ENCODE measurements at places on chromosomes 12 and 14. TPM values are rescaled to one million over a fixed set of nuclear protein-coding genes. Genes with fewer than 3 reads are reported as not detected.

DNA sequence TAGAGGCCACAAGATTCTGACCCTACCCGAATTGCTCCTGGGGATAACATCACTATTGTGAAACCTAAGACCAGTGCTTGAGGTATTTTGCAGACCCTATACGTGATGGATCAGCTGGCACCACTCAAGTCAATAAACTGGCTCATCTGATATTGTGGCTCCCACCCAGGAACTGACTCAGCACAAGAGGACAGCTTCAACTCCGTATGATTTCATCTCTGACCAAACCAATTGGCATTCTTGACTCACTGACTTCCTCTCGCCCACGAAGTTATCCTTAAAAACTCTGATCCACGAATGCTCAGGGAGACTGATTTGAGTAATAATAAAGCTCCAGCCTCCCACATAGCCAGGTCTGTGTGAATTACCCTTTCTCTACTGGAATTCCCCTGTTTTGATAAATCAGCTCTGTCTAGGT is 1036.1 kb upstream of the TMEM132C start:
- peak; percentile 86 for DNase-seq

DNA sequence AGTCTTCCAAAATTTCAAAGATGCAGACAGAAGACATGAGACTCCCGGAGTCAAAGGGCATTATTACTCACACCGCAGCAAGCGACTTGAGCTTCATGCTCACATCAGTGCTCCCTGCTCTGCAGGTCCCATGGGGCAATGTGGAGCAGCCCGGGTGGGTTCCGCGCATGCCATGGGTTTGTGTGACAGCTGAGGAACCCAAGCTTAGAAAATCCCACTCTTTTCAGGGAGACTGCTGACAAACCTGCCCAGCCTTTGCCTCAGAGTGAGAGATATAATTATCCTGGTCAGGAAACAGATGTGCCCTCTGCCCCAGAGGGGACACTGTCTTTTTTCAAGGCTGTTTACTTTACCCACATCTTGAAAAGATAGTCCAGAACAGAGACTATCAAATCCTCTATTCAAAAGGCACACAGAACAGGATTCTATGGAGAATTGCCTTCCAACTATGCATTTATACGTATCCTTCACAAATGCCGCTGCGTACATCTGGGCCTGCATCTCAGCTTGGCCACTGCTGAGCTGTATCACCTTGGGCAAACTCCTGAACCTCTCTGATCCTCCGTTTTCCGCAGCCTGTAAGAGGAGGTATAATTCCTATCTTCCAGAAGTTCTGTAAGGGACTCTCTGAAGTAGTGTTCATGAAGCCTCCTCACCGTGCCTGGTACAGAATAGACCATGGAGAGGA is 16.0 kb downstream of the C14orf132 start:
- DNase-seq = peak; percentile 15

DNA sequence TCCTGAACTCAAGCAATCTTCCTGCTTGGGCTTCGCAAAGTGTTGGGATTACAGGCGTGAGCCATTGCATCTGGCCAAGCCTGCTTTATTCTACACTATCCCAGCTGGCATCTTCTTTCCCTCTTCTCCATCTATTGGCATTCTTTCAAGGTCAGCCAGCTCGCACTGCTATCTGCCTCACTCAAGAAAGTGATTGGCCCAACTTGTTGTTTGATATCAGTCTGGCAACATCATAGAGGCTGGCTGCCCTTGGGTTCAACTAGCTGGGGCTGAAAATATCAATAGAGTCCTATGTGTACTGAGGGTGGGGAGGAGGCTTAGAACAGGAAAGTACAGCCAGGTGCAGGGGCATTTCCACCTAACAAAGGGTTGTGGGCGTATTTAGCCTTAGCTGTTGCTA is 17.1 kb downstream of the GMFB start:
- no peak for DNase-seq

- DNase-seq = no peak
These were observed 13.1 kb upstream of the KLRC1 start for GRCh38 chr12:10466311-10466710.

GRCh38 chr12:4540638-4541037 is 1.9 kb downstream of the RAD51AP1 start:
- DNase-seq = no peak

GRCh38 chr12:26298785-26299621 is 103.6 kb downstream of the SSPN start:
- peak; percentile 87 for DNase-seq

- peak; percentile 24 for DNase-seq
These were observed 648 bp downstream of the CHD4 start for GRCh38 chr12:6606331-6607131.

DNA sequence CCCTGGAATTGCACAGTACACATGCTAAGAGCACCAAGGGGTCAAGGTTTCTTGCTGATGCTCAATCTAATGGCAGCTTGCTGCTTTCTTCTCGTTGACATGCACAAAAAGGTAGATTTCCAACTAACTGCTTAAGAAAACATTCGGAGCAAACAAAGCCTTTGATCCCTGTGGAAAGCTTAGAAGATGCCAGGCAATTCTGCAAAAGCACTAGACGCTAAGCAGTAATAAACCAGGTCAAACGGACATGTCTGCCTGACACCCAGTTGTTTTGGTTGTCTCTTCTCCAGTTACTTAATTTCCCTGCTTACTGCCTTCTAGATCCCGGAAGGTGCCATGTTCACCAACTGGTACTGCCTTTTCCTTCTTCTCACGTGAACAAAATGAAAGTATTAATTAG is 100.5 kb upstream of the TMCC3 start:
- no peak for DNase-seq

GRCh38 chr12:51381226-51382079 is 9.8 kb downstream of the GALNT6 start:
- peak; percentile 30 for DNase-seq

- peak; percentile 69 for DNase-seq
These were observed 3.9 kb upstream of the HSPA2 start for GRCh38 chr14:64536488-64537245.

DNA sequence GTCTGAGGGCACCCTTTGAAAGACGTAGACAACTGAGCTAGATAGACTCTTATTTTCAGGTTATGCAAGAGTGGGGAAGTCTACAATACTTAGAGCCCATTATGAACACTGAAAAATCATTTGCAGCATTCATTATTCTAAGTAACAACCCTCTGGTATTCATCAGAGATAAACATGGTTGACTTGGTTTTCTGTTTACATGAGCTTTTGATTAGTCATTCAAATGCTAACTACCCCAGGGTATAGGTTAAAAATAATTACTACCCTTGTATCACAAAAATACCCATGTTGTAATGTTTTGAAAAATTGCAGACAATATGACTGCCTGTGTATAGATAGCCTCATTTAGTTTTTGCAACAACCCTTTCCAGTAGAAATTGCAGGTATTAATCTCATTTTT is 78.5 kb downstream of the PPFIBP1 start:
- DNase-seq = no peak

GRCh38 chr14:101483829-101484228 is 77.5 kb upstream of the DIO3 start:
- DNase-seq = no peak

DNA sequence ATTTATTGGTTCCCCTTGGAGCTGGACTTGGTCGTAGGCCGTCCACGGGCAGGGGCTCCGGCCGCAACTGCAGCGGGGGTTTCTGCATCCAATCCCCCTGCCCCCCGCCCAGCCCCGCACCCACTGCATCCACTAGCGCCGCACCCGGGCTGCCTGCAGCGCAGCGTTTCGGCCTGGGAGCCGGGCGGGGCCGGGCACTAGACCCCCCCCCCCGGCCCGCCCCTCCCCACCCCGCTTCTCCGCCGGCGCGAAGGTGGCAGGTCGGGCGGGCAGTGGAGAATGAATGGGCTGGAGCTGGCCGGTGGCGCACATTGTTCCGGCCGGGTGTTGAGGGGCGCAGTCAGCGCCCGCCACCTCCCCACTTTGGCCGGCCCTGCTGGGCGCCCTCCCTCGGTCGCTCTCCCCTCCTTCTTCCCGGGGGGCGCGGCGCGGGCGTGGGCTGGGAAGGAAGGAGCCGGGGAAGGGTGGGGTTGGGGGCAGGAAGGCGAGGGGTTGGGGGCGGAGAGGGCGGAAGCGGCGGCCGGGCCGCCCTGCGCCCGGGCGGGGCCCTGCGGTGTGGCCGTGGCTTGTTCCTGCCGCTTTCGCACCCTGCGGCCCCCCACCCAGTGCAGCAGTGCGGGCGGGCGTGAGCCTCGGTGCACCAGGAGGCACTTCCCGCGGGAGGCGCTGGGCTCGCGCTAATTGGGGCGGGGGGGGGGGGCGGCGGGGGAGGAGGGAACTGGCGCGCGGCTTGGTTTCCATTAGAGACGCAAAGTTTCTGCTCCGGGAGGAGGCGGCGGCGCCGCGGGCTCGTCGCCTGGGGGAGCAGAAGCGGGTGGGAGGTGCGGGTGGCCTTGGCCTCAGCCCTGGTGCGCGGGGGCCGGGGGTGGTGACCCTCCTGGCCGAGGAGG is 841 bp downstream of the CALM1 start:
- DNase-seq = peak; percentile 58

DNA sequence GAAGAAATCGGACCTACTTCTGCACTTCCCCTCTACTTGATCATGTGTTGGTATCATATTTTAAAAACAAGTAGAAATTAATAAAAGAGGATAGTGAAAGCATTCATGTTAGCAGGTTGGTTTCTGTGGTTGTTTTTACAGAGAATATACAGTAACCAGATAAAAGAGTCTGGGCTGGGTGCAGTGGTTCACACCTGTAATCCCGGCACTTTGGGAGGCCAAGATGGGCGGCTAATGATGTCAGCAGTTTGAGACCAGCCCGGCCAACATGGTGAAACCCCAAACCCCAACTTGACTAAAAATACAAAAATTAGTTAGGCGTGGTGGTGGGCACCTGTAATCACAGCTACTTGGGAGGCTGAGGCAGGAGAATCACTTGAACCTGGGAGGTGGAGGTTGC is 55.9 kb downstream of the LRP6 start:
- no peak for DNase-seq

- DNase-seq = no peak
These were observed 4.1 kb upstream of the ACTN1 start for GRCh38 chr14:68983191-68983590.

GRCh38 chr12:116609319-116610114 is 50.3 kb downstream of the MAP1LC3B2 start:
- DNase-seq = no peak

Gene GPN3
- total RNA-seq = 57.6 TPM

Gene PTCSC3
- not detected for total RNA-seq

Gene NAP1L1
- 287 TPM for total RNA-seq

Gene CIROP
- total RNA-seq = not detected

Gene EVL
- total RNA-seq = 10.8 TPM

Gene PSMB5
- total RNA-seq = 255 TPM

Gene LMNTD1
- 1.9 TPM for total RNA-seq

Gene C1S
- total RNA-seq = 35.0 TPM

Gene RBP5
- total RNA-seq = not detected

Gene BTBD7
- total RNA-seq = 7.1 TPM

Gene SDSL
- total RNA-seq = 7.7 TPM

Gene NUMB
- total RNA-seq = 11.4 TPM

Gene CD63
- total RNA-seq = 1,021 TPM

Measured in SJSA1 (cell line).